ENCODE measurements at places on chromosomes 1 and 21.

GRCh38 chr1:41343790-41344699 is 17.2 kb upstream of the FOXO6 start:
- no peak for DNase-seq

DNA sequence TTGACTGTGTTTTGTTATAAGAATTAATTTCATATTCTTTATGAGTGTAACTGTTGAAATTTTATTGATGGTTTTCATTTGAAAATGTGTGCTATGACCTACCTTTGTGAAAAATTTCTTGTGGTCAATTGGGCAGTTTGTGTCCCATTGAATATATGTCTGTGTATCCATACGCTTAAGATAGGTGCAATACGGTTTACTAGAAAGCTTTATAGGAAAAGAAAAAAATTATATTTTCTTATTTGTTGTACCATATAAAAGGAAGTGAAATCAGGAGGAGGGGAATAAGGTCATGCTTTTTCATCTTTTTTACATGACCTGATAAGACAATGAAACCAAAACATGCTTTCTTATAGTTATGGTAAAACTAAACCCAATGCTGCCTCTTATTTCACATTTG is 807.7 kb downstream of the USP25 start:
- no peak for DNase-seq

DNA sequence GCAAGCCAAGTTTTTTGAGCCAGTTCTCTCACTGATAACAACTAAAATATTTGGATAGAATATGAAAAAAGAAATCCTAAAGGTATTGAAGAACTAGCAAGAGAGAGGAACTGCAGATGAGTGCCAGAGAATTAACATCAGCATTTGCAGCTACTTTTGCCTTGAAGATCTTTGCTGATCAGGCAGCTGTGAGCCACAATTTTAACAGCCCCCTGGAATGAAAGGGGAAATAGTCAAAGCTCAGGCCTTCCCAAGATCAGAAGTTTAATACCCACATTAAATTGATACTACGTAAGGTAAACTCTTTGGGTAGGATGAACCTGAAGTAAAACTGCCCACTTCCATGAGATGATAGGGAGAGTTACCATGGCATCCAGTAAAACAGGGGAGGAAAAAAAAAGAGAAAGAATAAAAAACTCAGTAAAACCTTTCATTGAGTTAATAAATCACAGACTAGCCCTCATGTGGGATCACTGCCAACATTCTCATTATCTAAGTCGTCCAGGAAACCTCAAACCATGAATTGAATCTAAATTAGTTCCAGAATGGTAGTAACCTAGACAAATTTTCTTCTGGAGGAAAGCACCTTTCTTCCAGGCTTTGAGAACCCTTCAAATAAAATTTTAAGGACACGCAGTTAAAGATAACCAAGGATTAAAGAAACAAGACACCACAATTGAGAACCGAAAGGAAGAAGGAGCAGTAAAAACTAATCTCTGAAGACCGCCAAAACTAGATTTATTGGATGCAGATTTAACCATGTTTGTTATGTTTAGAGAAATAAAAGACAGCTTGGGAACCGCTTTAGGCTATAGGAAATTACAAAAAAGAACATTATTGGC is 28.3 kb downstream of the SCP2 start:
- no peak for DNase-seq

DNA sequence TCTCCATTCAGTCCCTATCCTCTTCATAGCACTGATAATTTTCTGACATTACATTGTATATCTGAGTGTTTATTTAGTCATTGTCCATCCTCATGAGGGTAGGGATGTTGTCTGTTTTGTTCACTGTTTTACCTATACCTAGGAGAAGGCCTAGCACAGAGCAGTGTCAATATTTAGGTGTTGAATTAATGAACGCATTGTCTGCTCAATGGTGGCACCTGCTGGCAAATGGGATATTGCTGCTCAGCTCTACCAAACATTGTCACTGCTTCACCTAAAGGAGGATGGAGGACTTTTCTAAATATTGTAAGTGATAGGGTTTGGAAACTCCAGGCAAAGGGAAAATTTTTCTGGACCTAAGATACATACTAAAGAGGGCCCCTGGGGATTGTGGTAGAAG is 243.9 kb downstream of the RRAGC start:
- DNase-seq, result no peak

DNA sequence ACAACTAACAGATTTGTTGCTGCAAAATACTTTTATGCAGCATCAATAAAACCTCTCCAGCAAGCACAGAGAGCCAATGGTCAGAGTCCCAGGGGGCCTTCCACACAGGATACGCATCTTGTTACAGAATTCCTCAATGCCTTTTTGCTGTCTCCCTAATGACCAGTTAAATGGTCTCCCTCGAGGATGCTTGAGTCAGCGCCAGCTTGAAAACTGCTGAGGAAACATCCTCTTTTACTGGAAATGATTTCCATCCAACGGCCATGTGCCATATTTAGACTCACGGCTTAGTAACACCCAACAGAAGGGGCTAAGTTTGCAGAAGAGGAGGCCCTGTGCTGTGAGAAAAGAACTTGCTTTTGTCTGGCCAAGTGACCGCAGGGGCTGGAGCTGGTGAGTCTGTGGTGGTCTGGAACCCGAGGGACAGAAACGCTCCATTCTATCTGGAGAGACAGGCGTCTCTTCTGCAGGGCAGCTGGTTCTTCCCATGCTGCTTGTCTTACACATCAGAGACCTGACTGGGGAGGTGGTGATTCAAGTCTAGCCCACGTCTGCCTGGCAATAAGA is 496.4 kb downstream of the SETD4 start:
- no peak for DNase-seq

- no peak for DNase-seq
These were observed 71.4 kb downstream of the RGL1 start for GRCh38 chr1:183876309-183876708.

DNA sequence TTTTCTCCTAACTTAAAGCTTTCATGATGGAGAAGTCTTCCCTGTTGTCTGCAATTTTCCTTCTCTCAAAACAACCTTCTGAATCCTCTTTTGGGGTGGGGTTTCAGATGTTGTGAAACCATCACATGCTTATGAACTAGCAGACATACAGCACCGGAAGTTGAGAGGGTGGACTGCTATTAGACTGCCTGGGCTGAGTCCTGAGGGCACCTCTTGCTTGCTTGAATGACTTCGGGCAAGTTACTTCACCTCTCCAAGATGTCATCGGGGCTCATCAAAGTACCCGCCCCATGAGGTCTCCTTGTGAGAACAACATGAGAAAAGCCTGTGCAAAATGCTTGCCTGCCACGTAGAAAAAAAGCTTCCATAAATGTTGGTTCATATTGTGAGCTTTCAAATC is 89.6 kb downstream of the CCDC185 start:
- no peak for DNase-seq

GRCh38 chr1:171212607-171213351 is 27.7 kb downstream of the FMO2 start:
- DNase-seq, result no peak

- DNase-seq, result peak; percentile 21
These were observed 53.8 kb downstream of the IER5 start for GRCh38 chr1:181142096-181142958.

GRCh38 chr21:27580276-27580675 is 613.4 kb upstream of the ADAMTS5 start:
- no peak for DNase-seq

GRCh38 chr1:198481661-198482060 is 58.8 kb downstream of the ATP6V1G3 start:
- DNase-seq, result no peak

- DNase-seq, result no peak
These were observed 165.3 kb downstream of the TOMM20 start for GRCh38 chr1:234963180-234963903.

DNA sequence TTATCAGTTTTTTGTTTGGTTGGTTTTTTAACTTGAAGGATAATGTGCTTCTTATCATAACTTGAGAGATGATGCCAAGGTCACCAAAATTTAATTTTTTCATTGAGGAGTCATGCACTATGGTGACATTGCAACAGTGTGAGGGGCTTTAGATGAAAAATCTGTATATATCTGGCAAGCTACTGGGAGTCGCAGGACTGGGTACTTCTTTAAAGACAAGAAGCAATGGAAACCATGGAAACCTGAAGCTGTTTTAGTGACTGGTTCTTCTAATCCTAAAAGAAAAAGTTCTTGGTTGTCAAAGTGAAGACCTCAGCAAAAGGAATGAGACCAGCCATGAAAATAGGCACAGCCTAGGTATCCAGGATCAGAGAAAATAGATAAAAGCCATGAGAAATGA is 31.1 kb downstream of the ZC3H11B start:
- DNase-seq, result no peak
